Activated naive CD8-positive, alpha-beta T cell treated with anti-CD3 and anti-CD28 coated beads, Interleukin-2, amount 10 ng/mL, durations not matched to agents 7 days and 5 days (primary cell): ENCODE measurements at places on chromosomes 5 and 9.

DNA sequence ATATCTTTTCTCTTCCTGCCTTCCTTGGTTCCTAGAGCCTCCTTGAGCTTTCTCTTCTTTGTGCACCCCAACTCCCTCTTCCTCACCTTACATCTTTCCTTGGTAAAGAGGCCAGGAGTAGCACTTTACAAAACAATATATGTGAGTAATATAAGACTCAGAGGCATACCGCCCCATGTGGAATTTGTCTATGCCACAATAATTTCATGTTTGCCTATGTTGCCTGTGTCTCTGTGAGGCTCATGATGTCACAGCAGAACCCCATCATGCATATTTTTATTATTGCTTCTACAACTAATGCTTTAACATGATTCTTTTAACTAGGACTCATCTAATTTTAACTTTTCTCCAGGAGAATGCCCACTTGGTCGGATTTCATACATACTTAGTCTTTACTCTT, 15.0 kb upstream of the LVRN start:
- DNase-seq: no peak

DNA sequence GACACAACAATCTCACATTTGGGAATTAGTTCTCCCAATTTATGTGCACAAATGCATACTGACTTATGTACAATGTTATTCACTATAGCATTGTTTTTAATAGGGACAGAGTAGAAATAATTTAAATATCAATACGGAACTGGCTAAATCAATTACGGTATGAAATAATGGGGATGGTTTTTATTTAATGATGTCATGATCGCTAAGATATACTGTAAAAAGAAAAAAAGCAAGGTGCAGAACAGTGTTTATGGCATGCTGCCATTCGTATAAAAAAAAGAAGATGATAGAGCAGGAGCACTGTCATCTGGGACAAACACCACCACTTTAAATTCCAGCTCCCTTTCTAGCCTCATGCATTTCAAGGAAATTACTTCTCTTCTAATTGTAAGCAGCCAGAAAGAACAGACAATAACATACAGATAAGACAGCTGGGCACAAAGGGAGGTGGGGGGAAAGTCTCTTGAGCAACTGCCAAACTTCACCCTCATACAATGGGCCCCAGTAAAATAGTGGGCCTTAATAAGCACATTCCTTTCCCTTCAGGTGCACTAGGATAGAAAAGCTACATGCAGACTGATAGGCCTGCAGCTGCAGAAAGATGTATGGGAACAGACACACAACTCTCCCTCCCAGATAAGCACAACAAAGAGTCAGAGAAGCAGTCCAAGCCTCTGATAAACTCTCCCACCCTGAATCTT, 8.4 kb downstream of the SREK1IP1 start:
- DNase-seq: no peak

GRCh38 chr9:105206821-105207699, 37.4 kb upstream of the SLC44A1 start:
- no peak for DNase-seq

DNA sequence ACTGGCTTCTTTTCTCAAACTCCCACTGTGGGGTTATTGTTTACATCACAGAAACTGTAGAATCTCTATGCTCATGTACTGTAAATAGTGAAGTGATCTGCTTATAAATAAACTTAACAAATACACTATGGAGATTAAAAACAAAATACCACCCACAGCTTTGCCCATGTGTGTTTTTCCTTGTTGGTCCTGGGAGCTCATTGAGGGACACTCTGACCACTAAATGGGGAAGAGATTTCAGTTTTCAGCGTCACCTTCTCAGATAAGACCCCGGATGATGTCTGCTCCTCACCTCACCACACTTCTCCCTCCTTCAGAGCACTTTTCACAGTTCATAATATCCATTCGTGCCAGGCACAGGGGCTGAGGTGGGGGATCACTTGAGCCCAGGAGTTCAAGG, 89.7 kb downstream of the PDE6A start:
- DNase-seq: no peak

- no peak for DNase-seq
These were observed 49.2 kb upstream of the TAF11L2 start for GRCh38 chr5:17448877-17449276.

DNA sequence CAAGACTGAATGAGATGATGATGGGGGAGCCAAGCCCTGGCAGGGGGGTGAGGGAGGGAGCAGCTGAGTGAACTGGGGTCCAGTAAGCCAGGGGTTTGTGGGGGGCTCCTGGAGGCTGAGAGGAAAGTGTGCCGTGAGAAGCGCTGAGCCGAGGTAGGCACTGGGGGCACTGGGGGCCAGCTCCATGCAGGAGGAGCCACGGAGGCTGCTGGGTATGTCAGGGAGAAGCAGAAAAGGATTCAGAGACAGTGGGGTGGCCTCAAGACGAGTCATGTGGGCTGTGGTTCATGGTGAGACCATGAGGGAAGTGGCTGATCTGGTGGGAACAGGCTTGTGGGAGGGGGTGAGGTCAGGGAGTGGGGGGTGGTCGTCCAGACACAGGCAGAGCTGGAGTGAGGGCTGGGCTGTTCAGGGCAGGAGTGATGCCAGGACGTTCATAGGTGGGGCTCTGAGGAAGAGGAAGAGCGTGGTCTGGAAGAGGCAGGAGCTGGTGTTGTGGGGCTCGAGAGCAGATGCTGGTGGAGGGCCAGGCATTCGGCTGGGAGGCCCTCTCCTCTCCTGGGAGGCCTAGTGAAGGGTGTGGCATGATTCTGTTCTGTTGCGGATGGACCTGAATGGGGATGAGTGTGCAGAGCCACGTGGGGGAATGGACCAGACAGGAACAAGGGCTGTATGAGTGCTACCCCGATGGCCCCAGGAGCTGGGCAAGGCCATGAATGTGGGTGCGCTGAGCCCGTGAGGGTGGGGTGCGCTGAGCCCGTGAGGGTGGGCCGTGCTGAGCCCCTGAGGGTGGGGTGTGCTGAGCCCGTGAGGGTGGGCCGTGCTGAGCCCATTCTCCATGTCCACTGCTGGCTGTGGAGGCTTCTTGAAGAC, 92.7 kb upstream of the CACNA1B start:
- DNase-seq: no peak

GRCh38 chr5:139369181-139369580, 13.9 kb downstream of the SLC23A1 start:
- no peak for DNase-seq

GRCh38 chr5:121976979-121977378, 15.2 kb downstream of the SRFBP1 start:
- no peak for DNase-seq

GRCh38 chr5:172534229-172535107, 80.1 kb upstream of the SH3PXD2B start:
- no peak for DNase-seq

DNA sequence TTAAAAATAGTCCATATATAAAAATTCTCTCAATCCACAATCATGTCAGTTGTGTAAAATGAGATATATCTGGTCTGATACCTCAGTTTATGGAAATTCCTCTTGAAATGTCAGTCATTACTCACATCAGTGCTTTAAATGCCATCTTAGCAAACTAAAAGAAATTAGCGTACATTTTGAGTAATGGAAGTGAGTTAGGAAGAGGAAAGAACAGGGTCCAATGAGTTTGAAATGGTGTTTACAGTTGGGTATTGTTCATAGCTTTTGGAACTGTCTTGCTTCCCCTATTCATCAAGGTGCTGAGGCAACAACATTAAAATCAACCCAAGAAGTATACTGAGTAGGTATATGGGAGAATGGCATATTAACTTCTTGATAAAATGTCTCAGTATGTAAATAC, 8.7 kb upstream of the MTX3 start:
- DNase-seq: no peak

DNA sequence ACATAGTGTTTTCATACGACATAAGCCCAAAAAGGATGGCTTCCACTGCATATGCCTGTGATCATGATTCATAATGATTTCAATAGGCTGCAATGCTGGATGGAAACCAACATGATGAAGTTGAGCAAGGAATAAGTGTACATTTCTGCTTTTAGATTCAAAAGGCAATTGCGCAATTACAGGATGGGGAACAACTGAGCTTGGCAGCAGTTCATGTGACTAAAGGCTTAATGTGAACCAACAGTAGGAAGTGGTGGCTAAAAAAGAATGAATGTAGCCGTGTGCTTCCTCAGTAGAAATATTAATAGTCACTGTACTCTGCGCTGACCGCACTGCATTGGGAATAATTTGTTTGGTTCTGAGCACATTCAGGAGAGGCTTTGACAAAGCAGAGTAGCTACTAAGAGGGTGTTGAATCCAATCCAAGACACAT, 51.2 kb downstream of the SLC1A3 start:
- no peak for DNase-seq

DNA sequence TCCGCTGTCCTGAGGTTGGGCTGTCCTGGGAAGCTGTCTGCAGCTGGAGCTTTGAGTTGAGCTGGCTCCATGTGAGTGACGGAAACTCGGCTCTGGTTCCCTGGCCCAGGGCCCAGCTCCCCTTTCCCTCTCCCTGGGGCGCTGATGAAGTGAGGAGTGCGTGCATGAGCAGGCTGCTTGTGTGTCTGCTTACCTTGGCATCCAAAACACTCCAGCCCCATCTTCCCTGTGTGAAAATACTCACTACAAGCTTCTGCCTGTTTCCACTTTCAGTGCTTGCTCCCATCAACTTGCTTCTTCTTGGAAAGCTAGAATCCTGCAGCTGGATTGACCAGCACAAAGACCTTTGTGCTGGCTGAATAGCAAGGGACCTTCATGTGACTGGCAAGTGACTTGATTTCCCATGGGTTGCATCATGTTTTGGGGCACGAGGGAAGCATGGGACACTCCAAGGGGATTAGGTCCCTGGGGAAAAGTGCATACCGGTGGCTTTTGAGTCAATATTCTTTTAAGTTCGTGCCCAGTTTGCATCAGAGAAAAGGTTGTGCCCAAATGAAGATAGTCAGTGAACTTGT, 198.1 kb downstream of the GADD45G start:
- DNase-seq: no peak

DNA sequence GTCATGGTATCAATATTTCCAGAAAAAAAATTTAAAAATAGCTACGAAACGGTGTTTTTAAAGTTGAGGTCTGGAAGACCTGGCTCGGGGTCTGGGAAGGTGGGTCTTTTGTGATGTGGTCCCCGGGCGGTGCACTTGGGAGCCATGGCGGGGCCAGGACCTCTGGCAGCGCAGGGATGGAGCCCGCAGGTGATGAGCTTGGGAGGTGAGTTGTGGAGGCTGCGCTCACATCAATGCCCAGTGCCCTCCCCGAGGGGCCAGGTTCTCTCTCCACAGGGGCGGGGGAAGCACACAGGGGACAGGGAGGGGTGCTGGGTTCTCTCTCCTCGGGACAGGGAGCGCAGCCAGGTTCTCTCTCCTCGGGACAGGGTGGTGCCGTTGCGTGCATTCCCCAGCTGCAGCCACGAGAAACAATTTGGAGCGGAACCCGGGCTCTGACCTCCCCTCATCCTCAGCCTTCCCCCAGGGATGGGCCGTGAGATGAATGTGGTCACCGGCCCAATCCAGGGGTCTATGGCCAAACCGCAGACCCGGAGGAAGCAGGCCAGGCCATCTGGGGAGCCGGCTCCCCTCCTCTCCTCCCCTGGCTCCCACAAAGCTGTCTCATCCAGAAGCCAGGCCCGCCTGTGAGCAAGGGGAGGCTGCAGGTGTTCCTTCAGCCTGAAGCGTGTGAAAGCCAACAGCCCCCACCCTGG, 25.8 kb downstream of the DBH start:
- DNase-seq: no peak

GRCh38 chr9:12817702-12818101, 42.9 kb downstream of the LURAP1L start:
- DNase-seq: no peak

- DNase-seq: no peak
These were observed 10.5 kb downstream of the GLRX start for GRCh38 chr5:95812074-95812471.

DNA sequence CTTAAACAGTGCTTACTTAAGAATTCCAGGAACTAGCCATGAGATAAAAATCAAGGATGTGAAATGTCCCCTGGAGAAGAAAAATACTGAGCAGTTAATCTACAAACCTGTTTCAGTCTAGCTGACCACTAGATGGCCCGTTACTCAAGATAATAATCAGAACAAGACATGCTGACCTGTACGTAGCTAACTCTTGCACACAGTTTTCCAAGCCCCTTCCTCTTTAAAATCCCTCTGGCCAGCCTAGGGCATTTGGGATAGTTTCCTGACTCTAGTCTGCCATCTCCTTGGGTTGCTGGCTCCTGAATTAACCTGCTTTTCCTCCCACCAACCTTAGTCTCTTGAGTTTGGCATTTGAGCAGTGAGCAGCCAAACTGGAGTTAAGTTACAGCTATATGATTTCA, 59.2 kb upstream of the TRAF1 start:
- no peak for DNase-seq

DNA sequence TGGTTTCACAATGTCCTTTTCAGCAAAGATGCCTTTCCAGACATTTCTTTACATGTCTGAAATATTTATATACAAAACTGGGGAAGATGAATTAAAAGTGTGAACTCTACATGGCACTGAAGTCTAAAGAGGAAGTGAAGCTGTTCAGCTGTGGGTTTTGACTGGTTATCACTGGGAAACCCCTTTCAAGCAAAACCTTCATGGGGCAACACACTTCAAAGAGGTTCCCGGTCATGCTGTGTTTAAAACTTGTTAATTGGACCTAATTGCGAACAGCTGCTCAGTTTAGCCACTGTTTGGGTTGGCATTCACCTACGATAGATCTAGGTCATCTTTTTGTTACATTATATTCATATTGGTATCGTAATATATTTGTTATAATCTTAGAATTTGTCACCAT, 20.0 kb upstream of the GDNF start:
- DNase-seq: no peak

DNA sequence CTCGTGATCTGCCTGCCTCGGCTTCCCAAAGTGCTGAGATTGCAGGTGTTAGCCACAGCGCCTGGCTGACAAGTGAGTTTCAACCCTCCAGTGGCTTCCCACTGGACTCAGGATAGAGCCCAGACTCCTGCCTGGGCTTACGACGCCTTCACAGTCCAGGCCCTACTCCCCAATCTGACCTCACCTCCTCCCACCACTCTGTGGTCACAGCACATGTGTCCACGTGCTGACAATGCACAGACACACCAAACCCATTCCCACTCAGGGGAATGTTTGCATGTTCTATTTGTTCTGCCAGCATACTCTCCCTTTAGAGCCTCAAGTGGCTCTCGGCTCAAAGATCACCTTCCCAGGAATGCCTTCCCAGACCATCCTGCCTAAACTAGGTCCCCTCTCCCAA, 31.1 kb upstream of the TRIM14 start:
- no peak for DNase-seq

DNA sequence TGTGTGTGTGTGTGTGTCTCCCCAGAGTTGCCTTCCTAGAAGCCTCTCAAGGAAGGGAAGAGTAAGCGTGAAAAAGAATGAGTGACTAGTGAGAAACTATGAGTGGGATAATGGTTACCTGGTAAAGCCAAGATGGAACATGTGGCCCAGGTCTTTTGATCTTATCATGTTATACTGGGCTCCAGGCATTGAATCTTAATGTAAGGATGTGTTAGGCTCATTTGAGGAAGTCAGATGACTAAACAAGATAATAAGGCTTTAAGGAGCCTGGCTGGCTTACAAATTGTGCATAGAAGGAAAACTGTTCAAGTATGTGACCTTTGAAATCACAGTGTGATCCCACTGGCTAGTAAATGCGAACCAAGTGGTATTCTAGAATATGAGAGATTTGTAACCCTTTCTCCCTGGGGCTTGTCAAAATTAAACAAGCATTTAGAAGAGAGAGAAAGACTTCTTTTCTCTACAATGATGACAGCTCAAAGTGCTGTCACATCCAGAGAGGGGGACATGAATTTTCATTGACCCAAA, 29.9 kb upstream of the HMHB1 start:
- no peak for DNase-seq
